ENCODE measurements at places on chromosomes 6 and 20. TPM values are rescaled to one million over a fixed set of nuclear protein-coding genes. Genes with fewer than 3 reads are reported as not detected.

Gene COL9A1
- total RNA-seq = 0.34 TPM

GRCh38 chr6:46899659-46900058, 22.1 kb downstream of the ADGRF5 start:
- no peak for DNase-seq

DNA sequence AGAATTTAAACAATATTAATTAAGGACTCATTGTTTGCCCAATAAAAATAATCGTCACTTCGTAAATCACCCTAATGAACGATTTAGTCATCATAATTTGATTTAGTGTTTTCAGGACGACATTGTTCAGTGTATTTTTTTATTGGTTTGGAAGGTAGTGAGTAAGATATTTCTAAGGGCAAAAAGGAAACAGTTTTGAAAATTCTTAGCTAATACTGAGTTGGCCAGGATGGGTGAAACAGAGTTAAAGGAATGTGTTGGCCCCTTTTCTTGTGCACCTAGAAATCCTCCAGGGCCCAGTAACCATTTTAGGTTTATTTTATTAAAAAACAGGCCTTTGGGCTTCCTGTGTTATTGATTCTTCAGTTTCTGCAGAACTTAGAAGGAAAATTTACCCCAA, 25.3 kb downstream of the ANKS1A start:
- DNase-seq = no peak

GRCh38 chr6:113447088-113447831, 409.9 kb upstream of the MARCKS start:
- DNase-seq = no peak

DNA sequence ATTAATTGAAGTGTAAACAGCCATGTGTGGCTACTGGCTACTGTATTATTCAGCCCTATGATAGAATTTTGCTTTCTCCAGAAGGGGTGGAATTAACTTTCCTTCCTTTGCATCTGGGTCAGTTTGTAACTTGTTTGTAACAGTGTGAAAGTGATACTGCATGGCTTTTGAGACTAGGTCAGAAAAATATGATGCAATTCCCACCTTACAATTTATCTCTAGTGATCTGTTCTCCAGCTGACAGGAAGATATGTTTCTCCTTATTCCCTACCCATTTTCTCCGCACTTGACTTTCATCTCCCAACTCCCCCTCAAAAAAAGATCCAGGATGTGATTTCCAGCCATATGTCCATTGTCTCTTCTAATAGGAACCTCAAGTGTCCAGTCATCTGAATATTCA, 2.6 kb upstream of the MOCS1 start:
- DNase-seq = no peak

DNA sequence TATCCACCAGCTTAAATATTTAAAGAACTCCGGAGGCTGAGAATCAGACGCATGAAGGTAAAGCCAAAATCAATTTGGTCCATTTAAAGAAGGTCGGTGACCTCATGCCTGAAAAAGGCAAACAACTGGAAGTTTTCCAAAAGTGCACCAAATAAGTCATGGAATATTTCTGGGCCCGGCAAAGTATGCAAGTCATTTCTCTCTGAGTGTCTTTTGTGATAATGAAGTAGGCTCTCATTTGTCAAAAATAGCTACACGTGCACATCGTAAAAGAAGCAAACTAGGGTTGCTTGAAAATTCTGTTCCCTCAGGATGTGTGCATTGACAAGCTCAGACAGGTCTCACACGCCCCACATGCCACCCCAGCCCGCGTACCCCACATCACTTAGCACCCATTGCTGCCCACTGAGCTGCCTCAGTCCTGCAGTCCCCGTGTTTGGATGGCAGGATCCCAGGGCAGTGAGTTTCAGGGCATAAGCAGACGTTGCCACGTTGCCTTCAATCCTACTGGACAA, 20.5 kb upstream of the PYGB start:
- DNase-seq = no peak

GRCh38 chr6:157449610-157450009, 68.6 kb downstream of the ZDHHC14 start:
- no peak for DNase-seq

DNA sequence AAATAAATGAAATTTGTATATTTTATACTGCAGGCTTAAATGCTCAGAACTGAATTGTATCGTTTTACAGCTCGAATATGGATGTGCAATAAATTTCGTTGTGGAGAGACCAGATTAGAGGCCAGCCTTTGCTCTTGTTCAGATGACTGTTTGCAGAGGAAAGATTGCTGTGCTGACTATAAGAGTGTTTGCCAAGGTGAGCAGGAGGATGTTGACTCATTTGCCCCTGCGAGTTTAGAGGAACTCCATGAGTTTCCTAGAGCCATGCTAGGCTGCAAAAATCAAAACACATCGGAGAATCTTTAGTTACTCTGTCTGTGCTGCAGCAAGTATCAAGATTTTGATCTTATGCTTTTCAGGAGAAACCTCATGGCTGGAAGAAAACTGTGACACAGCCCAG, 15.4 kb downstream of the ENPP3 start:
- DNase-seq = no peak

DNA sequence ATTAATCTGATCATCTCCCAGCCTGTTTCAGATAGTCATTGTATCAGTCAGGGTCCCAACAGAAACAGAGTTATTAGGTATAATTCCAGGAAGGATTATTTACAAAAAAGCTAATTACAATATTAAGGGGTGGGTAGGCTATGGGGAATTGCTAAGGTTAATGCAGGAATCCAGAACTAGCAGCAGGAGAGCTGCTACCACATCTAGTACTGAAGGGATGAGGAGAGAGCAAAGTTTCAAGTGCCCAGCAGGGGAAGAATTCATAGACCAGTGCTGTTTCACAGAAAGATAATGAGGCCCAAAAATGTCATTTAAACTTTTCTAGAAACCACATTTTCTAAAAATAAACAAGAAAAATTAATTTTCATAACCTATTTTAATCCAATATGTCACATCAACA, 284.2 kb downstream of the HACE1 start:
- no peak for DNase-seq

GRCh38 chr6:139832493-139833305, 458.3 kb upstream of the CITED2 start:
- no peak for DNase-seq

DNA sequence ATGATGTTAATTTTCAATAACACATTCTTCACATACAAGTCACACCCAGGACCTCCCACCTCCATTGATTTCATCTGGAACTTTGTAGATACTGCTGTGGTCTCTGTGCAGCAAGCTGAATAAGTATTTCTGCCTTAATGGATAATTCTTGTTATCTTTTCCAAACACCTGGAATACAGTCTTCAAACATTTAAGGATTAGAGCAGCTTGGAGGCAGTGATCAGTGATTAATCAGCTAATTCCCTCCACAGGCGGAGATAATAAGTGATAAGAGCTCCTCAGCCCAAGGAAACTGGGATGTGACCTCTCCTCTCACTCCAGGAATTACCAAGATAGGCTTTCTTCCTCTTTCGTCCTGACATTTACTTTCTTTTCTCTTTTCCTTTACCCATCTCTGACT, 110.7 kb downstream of the FIG4 start:
- no peak for DNase-seq

DNA sequence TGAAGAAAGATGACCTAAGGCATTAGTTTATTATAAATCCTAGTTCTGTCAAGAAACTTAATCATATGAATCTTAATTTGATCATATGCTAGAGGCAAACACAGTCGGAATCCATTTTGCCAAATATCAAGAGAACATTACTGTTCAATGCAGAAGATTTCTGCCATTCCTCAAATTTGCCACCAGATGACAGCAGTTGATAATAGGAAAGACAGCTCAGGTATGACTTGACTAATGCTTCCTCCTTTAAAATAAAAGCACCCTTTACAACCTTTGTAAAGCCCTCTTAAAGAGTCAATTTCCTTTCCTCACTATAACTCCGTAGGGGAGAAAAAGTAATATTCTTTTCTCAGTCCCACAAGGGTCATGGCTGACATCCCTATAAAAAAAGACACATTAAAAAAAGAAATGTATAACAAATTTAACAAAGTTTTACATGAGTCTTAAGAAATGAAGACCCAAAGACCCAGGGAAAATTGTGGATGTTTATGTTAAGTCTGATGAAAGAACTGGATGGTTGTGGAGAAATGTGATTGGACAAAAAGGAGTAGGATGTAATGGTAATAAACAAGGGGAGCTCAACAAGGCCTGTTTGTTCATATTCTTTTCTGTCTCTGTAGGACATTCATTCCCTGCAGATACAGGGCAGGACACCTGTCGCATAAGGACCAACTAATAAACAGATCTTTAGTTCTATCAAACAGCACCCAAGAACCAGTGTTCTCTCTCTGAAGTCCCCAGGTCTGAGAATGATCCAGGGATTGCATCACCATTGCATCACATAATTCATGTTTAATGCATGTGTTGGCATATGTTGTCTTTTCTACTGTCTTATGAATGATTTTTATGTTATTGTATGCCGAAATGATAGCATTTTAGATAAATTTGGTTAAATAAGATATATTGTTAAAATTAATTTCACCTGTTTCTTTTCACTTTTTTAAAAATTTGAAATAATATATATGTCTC, 23.0 kb upstream of the IL17A start:
- no peak for DNase-seq

Gene BPIFA3
- not detected for total RNA-seq

Gene MOXD1
- 15.0 TPM for total RNA-seq
